ENCODE measurements at places on chromosomes 1 and 21. TPM values are rescaled to one million over a fixed set of nuclear protein-coding genes. Genes with fewer than 3 reads are reported as not detected.

The CFAP107 gene
- not detected for total RNA-seq

GRCh38 chr1:69743146-69743545, 175.4 kb downstream of the LRRC7 start:
- no peak for DNase-seq

GRCh38 chr1:203122159-203122558, 5.4 kb upstream of the ADORA1 start:
- no peak for DNase-seq

DNA sequence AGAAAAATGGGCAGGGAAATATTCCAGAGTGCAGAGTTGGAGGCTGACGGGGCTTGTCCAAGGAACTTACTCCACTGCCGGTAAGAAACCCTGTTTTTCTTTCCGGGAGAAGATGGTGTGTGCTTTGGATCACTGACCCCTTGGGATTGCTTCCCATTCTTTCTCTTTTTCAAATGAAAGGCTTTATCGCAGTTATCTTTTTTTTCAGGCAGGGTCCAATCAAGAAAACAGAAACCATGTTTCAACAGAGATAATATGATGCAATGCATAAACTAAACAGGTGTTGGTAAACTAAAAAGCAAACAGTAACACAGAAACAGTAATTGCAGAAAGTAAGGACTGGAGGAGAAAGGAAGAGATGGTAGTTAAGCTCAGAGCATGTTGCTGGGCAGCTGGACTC, 145.1 kb downstream of the LYPLAL1 start:
- no peak for DNase-seq

DNA sequence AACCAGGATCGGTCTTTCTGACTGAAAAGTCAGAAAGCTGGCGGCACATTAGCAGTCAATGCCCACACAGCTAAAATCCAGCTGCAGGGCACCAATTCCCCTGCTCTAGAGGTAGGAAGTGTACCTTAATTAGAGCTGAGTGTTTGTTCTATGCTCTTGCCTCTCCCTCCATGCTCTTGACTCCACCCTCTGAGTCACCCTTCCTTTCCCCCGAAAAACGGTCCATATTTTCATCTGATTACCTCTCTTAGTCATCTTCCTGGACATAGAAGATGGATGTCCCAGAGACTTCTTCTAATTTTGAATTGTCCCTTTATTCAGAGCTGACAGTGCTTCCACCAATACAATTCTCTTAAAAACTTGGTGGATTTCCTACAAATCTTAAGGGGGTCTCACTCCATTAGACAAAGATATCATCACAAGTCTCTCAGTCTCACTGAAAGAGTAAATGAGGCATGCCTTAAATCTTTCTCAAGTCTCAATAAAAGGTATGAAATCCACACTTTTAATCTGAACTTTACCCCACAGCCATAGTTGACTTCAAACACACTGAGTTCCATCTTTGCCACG, 44.1 kb upstream of the SLC19A1 start:
- DNase-seq, result no peak
